ENCODE measurements at places on chromosomes 6 and 20.

DNA sequence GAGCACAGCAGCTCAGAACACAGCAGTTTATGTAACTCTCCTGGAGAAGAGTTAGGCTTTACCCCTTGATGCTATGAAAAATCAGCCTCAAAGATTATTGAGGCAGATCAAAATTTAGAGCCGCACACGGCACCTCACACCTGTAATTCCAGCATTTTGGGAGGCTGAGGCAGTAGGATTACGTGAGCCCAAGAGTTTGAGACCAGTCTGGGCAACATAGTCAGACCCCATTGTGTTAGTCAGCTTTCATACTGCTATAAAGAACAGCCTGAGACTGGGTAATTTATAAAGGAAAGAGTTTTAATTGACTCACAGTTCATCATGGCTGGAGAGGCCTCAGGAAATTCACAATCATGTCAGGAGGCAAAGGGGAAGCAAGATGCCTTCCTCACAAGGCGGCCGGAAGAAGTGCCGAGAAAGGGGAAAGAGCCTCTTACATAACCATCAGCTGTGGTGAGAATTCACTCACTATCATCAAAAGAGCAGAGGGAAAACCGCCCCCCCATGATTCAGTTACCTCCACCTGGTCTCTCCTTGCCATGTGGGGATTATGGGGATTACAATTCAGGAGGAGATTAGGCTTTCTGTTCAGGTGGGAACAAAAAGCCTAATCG lies 87.7 kb downstream of the SGK1 start:
- no peak for DNase-seq

GRCh38 chr6:33748841-33749240 lies 2.1 kb upstream of the IP6K3 start:
- no peak for DNase-seq

GRCh38 chr20:48626226-48626937 lies 201.4 kb downstream of the PREX1 start:
- DNase-seq: no peak

- no peak for DNase-seq
Observed at GRCh38 chr6:47034926-47035325, 7.2 kb downstream of the ADGRF1 start.

GRCh38 chr6:1542764-1543163 lies 67.0 kb upstream of the FOXC1 start:
- DNase-seq: no peak

Measured in stimulated activated CD4-positive, alpha-beta T cell treated with anti-CD3 and anti-CD28 coated beads, Interleukin-15, amount 100 ng/mL, for 1 hour (primary cell).